ENCODE measurements at places on chromosomes 2 and 18. TPM values are rescaled to one million over a fixed set of nuclear protein-coding genes. Genes with fewer than 3 reads are reported as not detected.

The GATA6 gene
- 12.6 TPM for total RNA-seq

The SCYGR4 gene
- total RNA-seq: not detected

The IL36B gene
- not detected for total RNA-seq

The PARD3B gene
- total RNA-seq: 31.4 TPM

The DNAH7 gene
- total RNA-seq: 5.5 TPM

The POTEC gene
- total RNA-seq: not detected

The SEPTIN2 gene
- total RNA-seq: 480 TPM
